Esophagus squamous epithelium (tissue), 5 donors: ENCODE measurements at places on chromosomes 7 and 10.

GRCh38 chr7:39433550-39433949, 132.7 kb upstream of the YAE1 start:
- DNase-seq: no peak

DNA sequence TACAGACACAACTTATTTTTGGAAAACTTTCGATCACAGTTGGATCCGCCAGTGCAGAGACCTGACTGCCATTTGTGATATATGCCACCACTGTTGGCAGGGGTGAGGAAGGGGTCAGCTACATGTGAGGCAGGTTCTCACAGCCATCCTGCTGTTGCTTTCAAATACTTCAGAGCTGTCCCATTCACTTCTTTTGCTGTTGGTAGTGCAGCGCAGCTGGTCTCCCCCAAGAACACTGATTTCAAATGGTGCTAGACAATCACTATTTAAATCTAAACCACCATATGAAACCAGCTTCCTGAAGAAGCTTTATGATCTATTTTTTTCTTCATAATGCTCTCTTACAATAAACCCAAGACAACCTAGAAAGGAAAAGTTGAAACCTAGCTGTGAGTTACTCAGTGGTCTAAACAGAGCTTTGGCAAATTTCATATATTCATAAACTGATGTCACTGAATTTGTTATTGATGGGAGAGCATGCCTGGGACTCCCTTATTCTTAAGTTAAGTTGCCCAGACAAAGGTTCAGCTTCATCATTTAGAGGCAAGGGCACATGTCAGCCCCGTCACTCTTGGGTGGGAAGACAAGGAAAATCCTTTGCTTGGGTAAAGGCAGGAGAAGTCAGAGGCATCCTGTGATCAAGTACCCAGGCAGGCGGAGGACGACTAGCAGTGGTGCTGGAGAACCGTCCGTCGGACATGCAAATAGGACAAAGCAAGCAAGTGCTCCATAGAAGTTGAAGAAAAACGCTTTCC, 143.4 kb upstream of the KLF14 start:
- DNase-seq: no peak

GRCh38 chr7:88344956-88345832, 38.5 kb upstream of the STEAP4 start:
- no peak for DNase-seq

- DNase-seq: no peak
These were observed 599.4 kb upstream of the ANKRD30A start for GRCh38 chr10:36526033-36526432.

GRCh38 chr7:129784783-129785684, 167.7 kb downstream of the UBE2H start:
- DNase-seq: no peak

DNA sequence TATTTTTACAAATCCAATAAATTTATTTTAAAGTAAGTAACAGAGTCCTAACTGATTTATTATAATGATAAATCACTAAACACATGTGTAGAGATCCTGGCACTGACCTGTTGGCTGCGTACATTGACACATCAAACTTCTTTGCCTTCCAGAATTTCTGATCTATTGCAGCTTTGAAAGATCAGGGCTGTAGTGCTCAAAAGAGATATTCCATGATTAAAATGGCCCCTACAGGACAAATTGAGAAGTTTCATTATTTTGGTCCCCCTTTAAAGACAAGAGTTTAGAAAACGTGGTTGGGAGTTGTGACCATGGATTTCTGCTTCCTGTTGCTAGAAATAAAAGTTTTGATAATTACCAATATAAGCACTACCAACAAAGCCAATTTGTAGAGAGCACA, 87.7 kb upstream of the PDK4 start:
- DNase-seq: no peak

DNA sequence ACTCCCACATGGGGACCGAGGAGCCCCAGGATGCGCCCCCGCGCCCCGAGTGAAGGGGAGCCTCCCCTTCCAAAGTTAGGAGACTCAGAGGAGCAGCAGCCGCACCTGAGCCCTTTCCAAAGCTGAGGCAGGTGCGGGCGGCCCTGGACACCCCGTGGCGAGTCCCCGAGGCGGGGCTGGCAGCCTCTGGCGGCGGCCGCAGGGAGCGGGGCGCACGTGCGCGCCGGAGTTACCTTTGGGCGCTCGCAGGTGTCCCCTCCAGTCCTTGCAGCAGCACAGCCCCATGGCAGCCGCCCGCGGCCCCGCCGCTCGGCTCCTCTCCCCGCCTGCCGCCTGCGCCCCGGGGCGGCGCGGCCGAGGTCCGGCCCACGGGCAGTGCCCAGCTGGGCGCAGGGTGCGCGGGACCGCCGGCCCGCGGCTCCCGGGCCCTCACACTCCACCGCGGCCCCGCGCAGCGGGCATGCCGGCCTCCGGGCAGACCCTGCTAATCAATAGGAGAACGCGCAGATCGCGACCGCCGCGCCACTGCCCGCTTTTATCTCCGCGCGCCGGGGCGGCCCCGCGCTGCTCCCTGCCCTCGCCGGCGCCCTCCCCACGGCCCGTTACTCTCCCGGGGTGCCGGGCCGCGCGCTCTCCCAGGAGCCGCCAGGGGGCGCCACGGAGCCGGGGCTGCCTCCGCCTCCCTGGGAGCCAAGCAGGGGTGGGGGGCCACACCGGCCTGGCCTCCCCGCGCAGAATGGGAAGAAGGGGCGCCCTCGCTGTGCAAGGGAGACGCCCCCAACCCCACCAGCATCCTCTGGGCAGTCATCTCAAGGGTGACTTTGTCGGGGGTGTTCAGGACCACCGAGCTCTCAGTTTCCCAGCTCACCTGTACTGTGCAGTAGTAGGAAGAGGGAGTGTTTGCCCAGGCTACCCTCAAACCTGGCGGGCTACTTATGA, 80.8 kb downstream of the ARHGAP22 start:
- DNase-seq: no peak

DNA sequence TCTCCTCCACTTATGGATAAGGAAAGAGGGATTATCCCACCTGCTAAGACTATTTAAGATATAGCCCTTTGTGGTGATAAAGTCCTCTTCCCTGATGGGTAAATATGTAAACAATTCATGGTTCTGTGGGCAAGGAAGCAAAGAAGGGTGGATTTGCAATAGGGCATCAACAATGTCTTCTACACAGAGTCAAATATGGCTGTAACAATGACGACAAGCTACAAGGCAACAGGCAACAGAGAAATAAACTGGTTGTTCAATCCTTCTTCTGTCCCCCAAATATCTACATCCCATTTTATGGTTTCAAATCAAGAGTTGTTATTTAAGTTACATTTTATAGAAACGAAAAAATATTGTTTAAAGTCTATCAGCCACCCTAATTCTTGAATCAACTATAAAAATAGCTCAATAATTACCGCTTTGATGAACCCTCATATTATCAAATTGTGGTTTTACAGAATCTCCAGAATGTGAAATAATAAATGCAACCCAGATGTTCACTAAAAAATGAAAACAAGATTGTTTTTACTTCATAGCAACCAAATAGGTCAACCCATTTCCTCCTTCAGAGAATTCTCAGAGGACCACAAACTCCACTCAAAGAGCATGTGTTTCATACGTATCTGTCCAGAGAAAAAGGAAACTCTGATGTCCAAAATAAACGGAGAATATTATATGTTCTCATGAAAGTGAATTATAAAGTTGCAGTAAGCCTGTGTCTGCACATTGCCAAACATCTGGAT, 13.8 kb downstream of the CYTH3 start:
- no peak for DNase-seq

- no peak for DNase-seq
These were observed 327.4 kb downstream of the PLXNA4 start for GRCh38 chr7:132248841-132249240.

- DNase-seq: no peak
These were observed 4.6 kb upstream of the MYH16 start for GRCh38 chr7:99267841-99268576.

DNA sequence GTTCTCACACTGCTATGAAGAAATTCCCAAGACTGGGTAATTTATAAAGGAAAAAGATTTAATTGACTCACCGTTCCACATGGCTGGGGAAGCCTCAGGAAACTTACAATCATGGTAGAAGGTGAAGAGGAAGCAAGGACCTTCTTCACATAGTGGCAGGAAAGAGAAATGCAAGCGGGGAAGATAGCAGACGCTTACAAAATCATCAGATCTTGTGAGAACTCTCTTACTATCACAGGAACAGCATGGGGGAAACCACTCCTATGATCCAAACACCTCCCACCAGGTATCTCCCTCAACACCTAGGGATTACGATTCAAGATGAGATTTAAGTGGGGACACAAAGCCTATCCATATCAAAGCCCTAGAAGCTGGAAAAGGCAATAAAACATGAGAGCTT, 130.8 kb downstream of the MDFIC start:
- no peak for DNase-seq
